Activated CD8-positive, alpha-beta memory T cell treated with anti-CD3 and anti-CD28 coated beads for 24 hours (primary cell): ENCODE measurements at places on chromosomes 11 and 22.

DNA sequence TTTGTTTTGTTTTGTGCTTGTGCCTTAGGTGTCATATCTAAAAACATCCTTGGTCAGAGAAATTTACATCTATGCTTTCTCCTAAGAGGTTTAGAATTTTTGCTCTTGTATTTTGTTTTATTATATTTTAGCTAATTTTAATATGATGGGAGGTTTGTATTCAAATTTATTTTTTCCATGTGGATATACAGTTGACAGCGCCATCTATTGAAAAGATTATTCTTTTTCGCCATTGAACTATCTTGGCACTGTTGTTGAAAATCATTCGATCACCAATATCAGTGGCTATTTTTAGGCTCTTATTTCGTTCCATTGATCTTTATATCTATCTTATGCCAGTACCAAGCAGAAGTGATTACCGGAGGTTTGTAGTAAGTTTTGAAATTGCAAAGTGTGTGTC lies 510.3 kb downstream of the BRD1 start:
- DNase-seq: no peak

- DNase-seq: no peak
Measured at GRCh38 chr22:49149721-49150608, 677.7 kb downstream of the BRD1 start.

DNA sequence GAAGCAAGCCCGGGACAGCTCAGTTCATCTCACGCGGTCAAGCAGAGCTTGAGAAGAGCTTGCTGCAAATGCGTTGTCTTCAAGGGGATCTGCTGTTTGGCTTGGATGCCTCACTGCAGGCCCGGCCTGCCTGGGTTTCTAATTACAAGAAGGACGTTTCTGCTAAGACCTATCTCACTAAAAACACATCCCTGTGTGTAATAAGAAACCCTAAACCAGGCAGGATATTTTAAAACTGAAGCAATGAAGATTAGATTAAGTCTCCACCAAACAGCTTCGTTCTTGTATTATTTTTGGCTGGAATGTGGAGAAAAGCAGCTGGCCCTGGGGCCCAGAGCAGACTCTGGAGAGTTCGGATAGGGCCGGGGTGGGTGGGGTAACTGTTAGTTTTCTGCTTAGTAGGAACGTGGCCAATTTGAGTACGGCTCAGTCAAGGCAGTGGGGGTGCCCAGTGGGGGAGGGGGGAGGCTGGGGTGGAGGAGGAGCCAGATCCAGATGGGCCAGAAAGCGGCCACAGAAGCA lies 6.0 kb downstream of the PKNOX2 start:
- no peak for DNase-seq

DNA sequence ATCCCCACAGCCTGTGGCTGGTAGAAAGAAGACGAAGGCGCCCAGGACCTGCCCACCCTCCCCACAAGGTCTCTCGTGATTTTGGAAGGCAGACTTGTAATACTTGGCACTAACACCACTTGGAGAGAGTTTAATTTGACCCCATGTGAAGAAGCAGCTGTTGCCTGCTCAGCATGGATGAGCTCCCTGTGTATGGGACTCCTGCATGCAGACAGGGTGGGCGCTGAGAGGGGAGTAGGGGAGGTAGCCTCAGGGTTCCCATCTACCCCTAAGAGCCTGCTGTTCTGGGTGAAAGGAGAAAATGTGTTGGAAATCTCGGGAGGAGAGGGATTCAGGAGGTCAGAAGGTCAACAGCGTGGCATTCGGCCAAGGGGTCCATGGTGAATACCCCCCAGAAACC lies 625.9 kb downstream of the TBC1D22A start:
- DNase-seq: no peak

DNA sequence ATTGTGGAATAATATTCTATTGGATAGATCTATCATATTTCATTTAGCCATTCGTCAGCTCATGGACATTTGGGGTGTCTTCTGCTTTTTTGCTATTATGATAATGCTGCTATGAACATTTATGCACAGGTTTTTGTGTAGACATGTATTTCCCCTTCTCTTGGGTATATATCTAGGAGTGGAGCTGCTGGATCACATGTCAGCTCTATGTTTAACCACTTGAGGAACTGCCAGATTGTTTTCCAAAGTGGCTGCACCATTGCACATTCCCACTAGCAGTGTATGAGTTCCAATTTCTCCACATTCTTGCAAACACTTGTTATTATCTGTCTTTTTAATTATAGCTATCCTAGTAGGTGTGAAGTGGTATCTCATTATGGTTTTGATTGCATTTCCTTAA lies 75.0 kb downstream of the C11orf65 start:
- DNase-seq: no peak

- no peak for DNase-seq
Measured at GRCh38 chr11:130947058-130947457, 30.8 kb upstream of the SNX19 start.
